ENCODE measurements at places on chromosomes 7 and 10.

- DNase-seq, result no peak
Measured at GRCh38 chr7:131255242-131255641, 72.4 kb upstream of the MKLN1 start.

GRCh38 chr7:24831240-24831639 is 74.0 kb upstream of the GSDME start:
- no peak for DNase-seq

GRCh38 chr7:100190048-100190711 is 12.5 kb downstream of the STAG3 start:
- DNase-seq, result no peak

DNA sequence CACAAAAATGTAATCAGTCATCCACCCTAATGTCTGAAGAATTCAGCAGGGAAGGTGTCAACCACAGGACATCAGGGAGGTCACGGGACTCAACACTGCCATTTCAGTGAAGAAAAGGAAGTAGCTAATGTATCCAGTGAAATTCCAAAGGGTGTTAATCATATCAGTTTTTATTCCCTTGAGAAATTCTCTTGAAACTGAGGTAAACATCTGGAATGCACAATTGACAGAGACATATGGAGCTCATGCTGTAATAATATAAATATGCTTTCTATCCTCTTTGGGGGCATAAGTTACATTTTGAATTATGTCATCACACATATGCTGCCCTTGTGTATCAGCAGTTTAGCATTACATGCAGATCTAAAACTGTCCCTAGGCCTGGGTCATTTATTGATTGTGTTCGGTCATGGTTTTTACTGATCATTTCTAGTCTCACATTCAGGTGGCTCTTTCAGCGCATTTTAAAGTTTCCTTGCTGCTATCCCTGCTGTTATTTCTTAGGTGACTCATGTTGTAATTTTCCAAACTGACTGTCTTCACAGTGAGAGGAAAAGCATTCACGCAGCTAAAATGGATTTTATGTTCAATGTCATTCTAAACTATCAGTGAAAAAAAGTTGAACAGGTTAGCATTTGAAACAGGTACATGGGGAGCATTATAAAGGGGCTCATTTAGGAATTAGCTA is 273.9 kb downstream of the TSPAN12 start:
- DNase-seq, result no peak

DNA sequence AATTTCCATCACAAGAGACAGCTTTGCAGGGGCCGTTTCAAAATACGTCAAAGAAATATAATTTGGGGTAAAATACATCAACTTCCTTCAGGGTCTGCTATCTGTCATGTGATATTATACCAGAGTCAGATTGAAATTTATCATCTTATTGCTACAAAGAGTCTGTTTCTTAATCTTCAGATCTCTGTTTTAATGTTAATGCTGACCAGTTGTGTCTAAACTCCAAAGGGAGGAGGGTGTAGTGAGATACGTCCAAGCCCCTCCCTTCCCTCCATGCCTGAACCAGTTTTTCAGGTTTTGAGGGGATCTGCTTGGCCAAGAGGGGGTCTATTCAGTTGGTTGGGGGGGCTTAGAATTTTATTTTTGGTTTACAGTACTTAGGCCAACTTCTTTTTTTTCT is 891.6 kb downstream of the GRM8 start:
- no peak for DNase-seq

DNA sequence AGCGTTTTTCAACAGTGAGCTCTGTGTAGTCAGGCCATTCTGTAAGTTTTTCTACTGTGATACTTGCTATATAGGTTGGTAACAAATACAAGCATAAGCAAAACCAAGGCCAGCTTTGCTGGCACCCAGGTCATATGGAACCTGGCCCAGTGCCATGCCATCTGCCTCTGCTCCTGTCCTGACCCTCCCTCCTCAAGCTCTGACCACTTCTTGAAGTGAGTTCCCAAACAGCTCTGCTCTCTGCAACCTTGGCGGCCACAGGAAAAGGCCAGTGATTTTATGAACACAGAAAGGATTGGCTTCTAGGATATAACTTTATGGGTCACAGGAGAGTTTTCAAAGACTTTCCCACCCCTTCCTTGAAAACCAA is 12.8 kb downstream of the NOD1 start:
- DNase-seq, result no peak

DNA sequence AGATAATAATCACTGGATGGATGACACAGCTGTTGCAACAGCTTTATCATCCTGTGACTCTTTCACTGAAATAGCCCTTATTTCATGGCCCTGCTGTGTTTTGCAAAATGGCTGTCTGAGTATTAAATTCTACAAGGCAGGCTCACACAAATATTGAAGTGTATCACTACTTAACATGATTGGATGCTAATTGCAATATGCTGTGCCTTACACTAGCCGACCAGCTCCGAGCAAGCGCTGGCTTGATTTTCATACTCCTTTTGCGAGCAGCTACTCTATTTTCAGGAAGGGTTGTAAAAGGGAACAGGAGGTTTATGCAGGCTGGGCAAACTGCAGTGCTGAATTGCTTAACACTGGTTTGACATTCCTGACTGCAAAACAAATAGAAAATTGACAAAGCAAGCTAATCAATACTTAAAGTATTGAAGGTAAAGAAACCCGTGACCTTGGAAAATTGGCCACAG is 121.6 kb downstream of the CACNB2 start:
- no peak for DNase-seq

GRCh38 chr10:126390324-126390723 is 2.0 kb upstream of the ADAM12 start:
- DNase-seq, result no peak

DNA sequence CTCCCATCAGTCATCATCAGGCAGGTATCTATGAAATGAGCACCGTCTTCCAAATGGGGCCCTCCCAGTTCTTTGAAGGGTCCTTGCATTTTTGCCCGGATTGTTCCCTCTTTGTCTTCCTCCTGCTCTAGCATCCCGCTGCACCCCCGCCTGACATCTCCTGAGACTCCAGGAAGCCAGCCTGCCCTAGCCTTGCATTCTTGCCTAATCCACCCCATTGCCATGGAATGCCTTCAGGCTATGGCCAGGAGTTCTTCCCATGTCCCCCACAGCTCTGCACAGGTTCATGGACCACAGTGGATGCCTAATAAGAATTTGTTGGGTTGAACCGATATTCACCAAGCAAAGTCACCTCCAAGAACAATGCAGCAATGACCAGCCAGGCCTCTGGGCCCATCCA is 62.1 kb downstream of the ZMIZ1 start:
- no peak for DNase-seq

DNA sequence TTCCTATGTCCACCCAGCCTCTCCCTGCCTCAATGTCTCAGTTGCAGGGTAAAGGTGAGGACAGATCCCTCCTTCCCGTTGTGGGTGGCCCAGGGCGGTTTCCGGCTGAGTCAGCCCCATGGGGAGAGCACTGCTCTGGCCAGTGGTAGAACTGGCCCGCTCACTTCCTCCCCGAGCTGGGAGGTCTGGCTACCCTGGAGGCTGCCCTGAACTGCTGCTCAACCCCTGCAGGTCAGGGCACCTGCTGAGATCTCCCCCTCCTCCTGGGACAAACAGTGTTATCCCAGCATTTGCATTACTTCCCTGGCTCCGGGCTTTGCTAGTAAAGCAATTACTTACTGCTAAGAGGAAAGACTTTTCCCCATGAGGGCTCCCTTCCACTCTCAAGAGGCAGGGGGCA is 21.4 kb upstream of the IMPDH1 start:
- no peak for DNase-seq

DNA sequence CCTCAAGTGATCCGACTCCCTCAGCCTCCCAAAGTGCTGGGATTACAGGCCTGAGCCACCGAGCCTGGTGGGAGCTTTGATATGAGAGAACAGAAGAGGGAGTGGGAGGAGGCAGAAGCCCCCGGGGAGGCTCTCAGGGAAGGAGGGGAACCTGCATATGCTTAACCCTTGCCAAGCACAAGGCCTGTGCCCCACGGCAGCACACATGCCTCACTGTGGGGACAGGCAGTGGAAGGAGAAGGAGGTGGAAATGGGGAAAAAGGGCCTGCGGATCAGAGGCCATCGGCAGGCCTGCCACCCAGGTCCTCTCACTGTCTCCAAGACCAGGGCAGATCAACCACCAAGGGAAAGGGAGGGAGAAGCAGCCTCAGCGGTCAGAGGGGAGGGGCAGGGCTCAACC is 7.2 kb upstream of the GRID1 start:
- DNase-seq, result no peak

DNA sequence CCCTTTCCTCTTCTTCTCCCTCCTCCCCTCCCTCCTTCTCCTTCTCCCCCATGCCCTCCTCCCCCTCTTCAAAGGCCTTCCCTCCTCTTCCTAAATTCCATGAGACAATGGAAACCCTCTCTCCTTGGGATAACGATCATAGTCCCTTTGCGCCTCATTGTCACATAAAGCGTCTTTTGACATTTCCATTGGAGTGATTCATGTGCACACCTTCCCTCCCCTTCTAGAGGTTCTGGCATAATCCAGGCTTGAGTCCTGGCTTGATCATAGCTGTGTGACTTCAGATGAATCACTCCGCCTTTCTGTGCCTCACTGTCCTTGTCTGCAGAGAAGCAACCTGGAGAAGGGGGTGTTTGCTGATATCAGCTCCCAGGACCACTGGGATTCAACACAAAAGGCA is 204.2 kb downstream of the TNS3 start:
- no peak for DNase-seq

- DNase-seq, result no peak
Measured at GRCh38 chr10:113381981-113382509, 170.8 kb upstream of the HABP2 start.

DNA sequence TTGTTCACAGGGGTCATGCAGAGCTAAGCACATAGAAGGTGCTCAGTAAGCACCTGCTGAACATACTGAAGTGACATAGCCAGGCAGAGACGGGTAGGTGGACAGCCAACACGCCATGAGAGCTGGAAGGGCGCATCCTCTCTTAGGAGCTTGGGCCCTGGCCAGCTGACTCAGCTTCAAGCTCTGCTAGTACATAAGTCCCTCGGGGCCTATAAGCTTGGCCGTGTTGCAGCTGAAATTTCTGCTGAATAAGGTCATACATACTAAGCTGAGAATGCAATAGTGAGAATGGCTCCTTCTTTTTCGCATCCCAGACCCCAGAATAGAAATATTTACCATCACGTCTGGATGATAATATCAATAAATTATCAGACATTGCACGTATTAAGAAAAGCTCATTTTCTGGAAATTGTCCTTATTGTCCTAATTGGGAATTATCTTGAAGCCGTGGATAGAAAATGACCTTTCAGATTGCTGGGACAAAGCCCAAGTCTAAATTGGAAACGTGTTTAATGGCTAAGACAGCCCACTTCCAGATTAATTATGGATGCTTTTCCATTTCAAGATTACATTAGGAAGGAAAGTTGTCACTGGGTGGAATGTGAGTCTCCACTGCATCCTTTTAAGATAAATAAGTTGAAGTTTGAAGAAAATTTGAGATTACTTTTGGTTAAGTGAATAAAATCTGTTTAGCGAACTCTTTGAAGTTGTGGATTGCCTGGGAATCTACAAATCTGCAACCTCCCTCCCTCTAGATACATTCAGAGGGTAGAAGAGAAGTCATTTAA is 287.1 kb upstream of the C7orf33 start:
- DNase-seq, result no peak

DNA sequence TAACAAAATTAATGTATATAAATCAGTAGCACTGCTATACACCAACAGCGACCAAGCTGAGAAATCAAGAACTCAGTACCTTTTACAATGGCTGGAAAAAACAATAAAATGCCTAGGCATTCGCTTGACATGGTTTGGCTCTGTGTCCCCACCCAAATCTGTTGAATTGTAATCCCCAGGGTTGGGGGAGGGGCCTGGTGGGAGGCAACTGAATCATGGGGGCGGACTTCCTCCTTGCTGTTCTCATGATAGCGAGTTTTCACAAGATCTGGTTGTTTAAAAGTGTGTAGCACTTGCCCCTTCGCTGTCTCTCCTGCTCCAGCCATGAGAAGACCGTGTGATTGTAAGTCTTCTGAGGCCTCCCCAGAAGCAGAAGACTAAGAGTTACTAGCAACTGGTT is 8.6 kb downstream of the ZNF786 start:
- no peak for DNase-seq

GRCh38 chr7:142866361-142867096 is 11.7 kb downstream of the EPHB6 start:
- no peak for DNase-seq

Data from activated naive CD4-positive, alpha-beta T cell (primary cell).